Activated T-cell treated with anti-CD3 and anti-CD28 coated beads for 1 hour (primary cell): ENCODE measurements at places on chromosomes 4 and X.

- no peak for DNase-seq
Measured at GRCh38 chrX:103344606-103345005, 11.7 kb upstream of the TCEAL9 start.

GRCh38 chrX:40867352-40867751 is 132.0 kb upstream of the MED14 start:
- no peak for DNase-seq

- no peak for DNase-seq
Measured at GRCh38 chr4:164383358-164384220, 370.3 kb upstream of the SMIM31 start.

DNA sequence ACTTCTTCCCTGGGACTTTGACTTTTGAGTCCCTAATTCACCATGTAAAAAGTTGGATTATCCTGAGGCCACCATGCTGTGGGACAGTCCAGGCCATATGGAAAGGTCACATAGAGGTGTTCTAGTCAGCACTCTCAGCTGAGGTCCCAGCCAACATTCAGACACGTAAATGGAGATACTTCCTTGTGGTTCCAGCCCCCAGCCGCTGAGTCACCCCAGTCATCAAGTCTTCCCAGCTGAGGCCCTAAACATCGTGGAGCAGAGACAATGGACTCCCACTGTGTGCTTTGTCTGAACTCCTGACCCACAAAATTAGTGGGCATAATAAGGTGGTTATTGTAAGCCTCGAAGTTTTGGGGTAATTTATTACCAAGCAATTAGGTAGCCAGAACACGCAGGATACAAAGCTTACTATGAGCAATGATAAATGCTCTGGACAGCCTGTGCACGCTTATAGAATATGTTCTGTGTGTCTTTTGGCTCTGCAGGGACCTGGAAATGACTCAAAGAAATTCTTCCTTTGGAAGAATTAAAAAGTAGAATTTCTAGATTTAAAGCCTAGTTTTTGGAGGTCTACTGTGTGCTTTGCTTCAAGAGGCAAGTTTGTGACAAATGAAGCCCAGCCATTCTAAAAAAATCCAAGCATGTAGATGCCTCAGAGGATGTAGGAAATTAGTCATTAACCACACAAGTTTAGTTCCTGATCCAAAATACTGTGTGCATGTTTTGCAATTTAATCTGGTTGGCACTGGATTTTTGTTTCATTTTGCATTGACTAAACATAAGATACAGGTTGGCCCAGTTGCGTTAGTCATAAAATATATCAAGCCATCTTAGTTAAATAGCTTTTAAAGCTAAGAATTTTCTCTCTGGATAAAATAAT is 33.2 kb upstream of the SLC9A7 start:
- DNase-seq, result no peak

DNA sequence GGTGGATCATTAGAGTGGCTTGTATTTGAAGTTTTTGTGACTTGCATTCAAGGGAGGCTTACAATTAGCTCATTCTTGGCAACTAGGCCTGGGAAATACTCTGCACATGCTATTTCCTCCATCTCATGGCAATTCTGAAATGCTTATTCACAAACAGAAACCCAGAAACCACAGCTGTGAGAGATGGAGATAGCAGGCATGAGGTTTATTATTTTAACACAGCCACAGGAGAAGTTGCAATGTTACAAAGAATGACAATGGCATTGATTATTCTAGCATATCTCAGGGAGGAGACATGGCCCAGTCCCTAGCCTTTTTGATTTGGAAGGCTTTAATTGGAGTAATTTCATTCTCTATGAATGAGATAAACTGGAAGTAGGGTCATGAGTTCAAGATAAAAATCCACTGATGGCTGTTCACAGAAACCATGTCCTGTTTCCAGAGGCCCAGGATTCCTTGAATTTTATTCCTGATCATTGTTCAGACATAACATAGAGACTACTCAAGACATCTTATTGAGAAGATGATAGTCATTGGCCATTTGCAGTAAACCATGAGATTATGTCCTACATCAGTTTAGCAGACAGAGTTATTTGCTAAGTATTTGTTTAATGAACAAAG is 123.9 kb downstream of the MID1 start:
- no peak for DNase-seq

DNA sequence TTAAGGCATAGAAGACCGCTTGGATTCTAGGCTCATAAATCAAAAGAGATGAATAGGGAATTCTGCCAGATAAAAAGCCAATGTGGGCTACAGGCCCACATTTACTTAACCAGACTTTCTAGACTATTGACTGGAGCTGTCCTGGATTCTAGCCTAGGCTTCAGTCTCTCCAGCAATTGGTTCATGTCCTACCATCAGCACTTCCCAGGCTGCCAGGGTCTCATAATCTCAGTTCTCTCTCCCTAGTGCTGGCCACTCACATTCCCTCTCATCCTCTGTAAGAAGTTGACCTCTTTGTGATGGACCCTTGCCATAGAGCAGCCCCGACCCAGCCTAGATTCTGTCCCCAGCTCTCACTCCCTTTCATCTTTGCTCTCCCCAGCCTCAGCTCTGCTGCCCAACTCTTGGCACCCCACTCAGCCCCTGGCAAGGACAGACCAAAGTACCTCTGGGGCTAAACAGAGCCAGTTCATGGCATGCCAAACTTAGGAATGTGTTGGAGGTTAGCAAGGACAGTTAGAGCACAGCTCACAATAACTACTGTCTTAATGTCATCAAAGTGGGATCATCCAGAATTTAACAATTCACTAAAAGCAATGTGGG is 396.2 kb downstream of the INPP4B start:
- DNase-seq, result no peak

DNA sequence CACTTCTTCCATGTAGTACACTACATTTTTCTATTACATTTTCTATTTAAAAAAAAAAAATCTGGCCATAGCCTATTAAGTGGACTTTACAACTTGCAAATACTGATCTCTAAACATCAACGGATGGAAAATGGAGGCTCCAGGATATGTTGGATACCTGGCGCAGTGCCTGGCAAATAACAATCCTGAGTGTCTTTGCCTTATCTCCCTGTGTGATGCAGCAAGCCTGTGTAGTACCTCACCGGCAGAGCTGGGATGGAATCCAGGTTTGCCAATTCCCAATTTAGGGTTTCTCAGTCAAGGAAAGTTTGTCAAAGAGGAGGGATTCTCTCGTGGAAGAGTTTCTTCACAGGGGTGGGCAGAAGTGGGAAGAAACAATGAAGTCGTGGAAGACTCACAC is 93.2 kb downstream of the KDR start:
- no peak for DNase-seq

GRCh38 chr4:77174426-77174825 is 17.4 kb downstream of the CCNG2 start:
- no peak for DNase-seq

GRCh38 chr4:183540410-183541009 is 35.7 kb downstream of the ING2 start:
- no peak for DNase-seq

DNA sequence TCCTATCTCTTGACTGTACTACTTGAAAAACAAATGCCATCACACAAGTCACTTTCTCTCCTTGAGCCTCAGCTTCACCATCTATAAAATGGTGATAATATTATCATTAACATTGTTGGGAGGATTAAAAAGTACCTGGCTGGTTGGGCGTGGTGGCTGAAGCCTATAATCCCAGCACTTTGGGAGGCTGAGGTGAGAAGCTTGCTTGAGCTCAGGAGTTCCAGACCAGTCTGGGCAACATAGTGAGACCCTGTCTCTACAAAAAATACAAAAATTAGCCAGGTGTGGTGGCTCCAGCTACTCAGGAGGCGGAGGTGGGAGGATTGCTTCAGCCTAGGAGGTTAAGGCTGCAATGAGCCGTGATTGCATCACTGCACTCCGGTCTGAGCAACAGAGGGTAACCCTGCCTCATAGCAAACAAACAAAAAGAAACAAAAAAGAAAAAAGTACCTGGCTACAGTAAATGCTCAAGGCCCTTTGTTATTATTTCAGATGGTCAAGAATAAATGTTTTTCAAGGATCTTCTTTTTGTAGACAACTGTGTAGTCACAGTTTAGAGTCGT is 120.3 kb downstream of the CHRNA9 start:
- no peak for DNase-seq

- DNase-seq, result no peak
Measured at GRCh38 chr4:170243662-170244288, 154.0 kb upstream of the AADAT start.

GRCh38 chrX:46444011-46444410 is 101.2 kb downstream of the ZNF674 start:
- no peak for DNase-seq

- DNase-seq, result peak; percentile 43
Measured at GRCh38 chr4:53929955-53930798, 134.2 kb downstream of the CHIC2 start.

DNA sequence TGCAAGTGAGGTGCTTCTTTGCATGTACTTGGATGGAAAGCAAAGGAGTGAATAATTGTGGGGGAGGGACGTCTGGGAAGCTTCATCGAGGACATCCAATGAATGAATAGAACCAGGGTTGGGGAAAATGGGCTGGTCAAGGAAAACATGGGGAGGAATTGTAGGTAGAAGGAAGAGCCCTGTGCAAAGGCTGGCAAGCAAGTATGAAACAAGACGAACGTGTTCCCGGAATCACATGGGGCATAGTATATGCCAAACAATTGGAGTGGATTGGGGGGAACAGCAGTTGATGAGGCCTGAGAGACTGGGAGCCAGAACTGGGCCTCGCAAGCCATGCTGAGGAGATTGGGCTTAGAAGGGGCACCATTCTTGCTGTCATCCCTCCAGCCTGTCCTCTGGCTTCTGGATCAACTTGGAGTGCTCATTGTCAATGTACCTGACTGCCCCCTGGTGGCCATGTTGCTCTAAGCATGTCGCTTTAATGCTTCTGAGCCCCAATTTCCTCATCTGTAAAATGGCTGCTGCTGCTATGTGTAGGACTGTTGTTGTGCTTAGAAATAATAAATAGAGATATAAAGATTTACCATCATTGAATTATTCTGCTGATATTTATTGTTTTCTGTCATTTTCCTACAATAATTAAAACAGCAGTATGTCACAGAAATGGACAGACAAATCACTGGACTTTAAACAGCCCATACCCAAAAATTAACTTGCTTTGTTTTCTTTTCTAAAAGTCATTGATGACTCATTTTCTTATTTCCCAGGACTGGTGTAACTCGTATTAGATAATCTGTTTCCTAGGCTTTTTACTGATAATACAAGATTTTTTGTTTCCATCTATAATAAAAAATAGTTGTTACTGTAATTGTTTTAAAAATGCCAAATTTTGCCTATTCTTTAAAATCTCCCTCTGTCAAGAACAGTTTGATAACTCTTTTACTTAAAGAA is 66.4 kb downstream of the JADE3 start:
- DNase-seq, result peak; percentile 66

- no peak for DNase-seq
Measured at GRCh38 chrX:136195247-136195646, 47.9 kb downstream of the FHL1 start.

DNA sequence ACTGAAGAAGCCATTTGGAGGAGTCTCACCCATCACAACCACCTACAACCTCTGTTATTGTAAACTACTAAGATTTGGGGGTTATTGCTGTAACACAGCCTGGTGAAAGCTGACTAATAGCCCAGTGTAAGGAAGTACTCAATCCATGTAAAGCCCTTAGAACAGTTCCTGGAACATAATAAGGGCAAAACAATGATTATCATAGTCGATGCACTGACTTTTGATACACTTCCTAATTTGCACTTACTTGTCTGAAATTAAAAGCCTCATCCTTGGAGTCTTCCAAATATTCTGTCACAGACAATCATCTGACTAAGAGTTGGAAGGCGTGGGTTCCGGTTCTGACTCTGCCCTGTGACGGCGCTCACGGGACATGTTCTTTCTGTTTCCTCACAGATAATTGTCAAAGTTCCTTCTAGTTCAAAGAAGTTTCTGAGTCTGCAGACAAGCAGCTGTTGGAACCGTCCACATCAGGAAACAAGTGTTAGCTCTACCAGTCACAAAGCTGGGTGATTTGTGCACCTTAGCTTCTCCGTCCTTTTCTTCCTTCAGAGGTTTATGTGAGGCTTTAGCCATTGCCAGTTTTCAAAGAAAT is 33.4 kb upstream of the RASGEF1B start:
- peak; percentile 43 for DNase-seq

- DNase-seq, result no peak
Measured at GRCh38 chr4:124177647-124178425, 534.7 kb downstream of the ANKRD50 start.

DNA sequence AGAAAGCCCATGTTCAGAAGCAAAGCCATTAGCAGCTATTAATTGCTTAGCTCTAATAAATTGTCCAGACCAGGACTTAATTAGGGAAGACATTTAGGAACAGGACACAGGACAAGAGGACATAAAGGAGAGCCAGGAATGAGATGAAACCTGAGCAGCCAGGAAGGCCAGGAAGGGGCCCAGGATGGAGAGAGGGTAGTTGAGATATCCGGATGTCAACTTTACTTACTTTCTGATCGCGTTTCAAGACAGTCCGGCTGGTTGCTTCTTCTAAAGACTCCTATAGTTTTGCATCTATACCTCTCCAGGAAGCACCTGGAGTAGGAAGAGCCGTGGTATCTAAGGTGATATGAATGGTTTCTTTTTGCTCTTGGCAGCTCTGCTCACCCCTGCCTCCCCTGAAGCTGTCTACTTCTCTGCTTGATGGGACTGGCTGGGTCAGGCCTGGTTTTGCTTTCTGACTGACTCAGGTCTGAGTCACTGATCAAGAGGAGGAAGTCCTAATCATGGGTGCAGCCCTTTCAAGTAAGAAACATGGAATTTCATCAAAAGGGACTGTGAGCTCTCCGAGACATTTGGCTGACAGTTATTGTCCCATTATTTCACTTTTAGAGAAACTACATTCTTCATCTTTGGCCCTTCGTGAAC is 733.3 kb downstream of the RPA4 start:
- DNase-seq, result no peak

DNA sequence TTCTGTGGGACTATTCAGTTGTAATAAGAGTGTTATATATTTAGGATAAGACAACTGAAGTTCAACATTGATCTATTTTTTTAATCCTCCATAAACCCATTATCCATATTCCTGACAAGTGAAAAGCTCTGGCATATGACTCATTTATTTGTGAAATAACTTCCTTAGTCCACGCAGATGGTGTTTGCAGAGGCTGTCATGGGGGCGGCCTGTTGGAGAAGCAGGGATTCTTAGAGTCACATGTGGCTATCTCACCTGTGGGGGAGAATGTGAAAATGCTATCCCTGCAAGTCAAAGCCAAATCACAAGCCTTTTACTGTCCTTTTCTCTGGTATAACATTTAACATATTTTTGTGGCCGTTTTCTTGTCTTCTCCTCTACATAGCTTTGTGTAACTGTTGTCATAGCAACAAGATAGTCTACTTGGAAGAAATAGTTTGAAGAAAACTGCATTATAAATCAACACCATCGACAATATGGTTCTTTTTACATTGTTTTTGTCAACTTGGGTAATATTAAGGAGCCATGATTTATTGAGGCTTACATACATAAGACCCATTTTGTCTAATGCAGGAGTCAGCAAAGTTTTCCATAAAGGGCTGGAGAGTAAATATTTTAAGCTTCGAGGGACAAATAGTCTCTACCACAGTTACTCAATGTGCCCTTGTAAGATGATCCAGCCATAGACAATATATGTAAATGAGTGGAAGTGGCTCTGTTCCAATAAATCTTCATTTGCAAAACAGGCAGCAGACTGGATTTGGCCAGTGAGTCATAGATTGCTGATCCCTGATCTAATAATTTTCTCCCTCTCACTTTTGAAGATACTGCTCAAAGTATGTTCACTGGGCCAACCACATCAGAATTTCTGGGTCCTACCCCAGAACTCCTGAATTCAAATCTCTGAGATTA is 395.0 kb downstream of the DTHD1 start:
- no peak for DNase-seq
